ENCODE measurements at places on chromosomes 4 and X. TPM values are rescaled to one million over a fixed set of nuclear protein-coding genes. Genes with fewer than 3 reads are reported as not detected.

BEX2 gene
- 2.6 TPM for total RNA-seq

MGAT4D gene
- total RNA-seq: not detected

DGAT2L6 gene
- total RNA-seq: not detected

MAGEA2 gene
- total RNA-seq: not detected

MAOA gene
- 0.21 TPM for total RNA-seq

DNA sequence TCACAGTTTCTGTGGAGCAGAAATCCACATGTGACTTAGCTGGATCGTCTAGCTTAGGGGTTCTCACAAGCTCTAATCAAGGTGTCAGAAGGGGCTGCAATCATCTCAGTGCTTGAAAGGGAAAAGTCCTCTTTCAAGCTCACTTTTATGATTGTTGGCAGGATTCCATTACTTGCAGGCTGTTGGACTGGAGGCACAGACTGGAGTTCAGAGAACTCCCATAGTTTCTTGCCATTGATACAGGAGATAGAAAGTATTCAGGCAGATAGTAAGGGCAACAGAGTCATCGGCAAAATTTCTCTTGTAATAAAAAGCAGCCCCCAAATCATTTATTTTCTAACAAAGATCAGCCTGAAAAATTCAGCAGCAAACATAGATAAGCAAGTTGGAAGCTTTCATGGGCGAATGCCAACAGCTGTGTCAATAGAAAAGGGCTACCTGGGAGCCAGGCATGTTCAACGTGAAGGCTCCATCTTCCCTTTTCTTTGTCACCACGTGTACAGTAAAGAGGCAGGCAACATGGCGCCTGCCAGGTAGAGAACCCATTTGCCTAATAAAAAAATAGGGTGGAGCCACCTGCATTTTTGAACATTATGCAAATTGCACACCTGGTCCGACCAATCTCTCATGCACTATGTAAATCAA lies 64.4 kb downstream of the CXCL13 start:
- DNase-seq: no peak

GRCh38 chrX:153624196-153625091 lies 22.6 kb upstream of the DUSP9 start:
- no peak for DNase-seq

DNA sequence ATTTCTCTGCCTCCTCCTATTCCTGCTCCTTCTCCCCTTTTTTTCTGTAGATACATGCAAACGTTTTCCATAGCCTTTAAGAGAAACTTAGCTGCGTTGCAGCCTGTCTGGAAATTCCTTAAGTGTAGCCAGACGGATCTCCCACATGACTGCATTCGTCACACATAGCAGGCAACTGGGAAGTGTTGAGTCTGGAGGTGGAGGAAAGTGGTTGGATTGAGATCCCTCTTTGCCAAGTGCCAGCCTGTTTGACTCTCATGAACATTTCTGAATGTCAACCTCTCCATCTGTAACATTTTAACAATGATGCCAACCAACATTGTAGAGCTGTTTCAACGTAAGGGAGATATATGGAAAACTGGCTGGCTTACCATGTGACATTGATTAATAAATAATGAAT lies 45.1 kb upstream of the FAM9A start:
- DNase-seq: no peak

GRCh38 chrX:63963095-63963784 lies 178.2 kb upstream of the ARHGEF9 start:
- no peak for DNase-seq

GRCh38 chr4:138669479-138670315 lies 345.9 kb upstream of the NOCT start:
- no peak for DNase-seq

DNA sequence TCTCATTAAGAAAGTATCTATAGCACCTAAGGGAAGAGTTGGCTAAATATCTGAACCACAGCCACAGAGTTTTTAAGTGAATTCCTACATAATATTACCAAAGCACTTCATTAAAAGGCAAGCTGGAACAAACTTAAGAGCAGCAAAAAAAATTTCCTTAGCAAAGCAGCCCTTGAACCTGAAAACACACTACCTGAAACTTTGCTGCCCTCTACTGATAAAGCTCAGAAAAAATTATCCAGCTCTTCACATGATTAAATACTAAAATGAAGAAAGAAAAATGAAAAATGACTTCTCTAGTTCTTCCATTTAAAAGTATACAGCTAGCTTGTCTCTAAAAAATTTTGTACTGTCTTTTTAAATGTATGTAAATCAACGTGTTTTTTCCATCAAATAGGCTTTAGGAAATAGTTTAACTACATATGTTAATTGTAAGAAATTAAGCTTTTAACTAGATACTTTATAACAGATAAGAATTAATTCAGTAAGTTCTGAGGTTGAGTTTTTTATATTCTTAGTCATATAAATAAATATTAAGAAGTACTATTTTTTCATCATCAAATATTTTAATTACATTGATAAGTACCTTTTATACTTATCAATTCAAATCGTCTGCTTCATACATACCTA lies 156.1 kb downstream of the STPG2 start:
- DNase-seq: no peak

DNA sequence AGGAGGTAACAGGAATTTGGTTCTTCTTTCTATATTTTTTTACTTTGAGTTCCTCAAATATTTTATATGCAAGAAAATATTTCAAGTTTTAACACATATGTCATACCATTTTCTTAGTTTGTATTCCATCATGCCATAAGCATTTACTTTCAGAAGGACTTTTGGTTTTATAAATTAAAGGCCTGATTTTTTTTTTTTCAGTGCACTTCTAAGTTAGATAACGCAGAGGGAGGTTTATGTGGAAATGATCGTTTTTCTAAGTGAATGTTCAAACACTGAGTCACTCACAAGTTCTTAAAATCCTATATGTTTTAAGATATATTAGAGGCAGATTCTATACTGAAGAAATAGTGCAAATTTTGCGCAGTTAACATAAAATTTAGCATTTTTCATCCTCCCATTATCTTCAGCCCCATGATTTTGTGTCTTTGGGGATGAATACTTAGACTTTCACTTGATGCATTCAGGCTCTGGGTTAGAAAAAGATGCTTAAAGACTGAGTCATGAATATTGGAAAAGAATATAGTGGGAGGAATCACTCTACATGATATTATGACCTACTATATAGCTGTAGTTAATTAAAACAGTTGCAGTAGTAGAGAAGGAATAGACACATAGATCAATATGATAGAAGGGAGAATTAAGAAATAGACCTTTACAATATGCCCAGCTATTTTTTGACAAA lies 54.9 kb downstream of the COL4A5 start:
- DNase-seq: no peak

DNA sequence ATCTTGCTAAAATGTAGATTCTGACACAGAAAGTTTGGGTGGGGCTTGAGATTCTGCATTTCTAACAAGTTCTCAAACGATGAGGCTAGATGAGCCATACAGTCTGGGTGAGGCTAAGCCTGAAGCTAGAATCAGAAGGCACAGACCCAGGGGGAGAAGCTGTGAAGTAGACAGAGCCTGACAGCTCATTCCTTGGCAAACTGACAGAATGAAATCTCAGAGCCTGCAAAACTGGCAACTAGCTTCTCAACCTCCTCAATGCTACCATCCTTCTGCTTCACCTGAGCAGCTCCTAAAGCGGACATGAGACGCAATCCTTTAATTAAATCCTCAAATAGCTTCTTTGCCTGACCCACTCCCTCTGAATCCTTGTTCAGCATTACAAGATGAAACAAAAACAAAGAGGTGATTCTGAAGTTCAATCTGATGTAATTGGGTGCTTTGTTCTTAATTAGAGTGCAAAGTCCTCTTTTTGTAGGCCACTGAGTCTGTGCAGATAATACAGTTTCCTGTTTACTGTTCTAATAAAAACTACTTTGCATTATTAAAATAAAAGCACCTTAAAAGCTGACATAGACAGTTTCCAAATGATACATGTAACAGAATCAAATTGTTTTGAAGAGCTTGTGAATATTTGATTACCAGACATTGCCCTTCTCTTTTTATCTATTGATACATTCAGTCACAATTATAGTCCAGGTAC lies 71.0 kb upstream of the BMP2K start:
- DNase-seq: no peak

GRCh38 chrX:112734290-112734689 lies 54.6 kb upstream of the LHFPL1 start:
- no peak for DNase-seq

DNA sequence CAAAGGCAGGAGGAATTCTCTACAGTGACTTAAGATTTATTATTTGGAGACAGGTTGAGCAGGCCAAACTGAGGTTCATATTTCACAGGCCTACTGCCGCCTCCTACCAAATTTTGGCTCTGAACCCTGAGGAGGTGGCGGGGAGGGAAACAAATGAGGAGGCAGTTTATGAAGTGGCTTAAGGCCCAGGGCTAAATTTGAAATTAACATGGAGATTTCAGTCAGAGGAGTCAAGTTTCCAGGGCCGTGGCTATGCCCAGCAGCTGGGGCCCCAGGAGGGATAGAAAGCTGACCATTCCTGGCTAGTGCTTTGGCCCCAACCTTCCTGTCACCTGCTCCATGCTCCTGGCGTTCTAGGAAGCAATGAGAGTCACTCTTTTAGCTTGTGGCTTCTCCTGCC lies 73.4 kb upstream of the ARHGAP36 start:
- no peak for DNase-seq

Data from natural killer cell treated with Interleukin-12 subunit alpha and Interleukin-12 subunit beta and Interleukin-15 and Interleukin-18, amount 100 ng/mL, for 72 hours (primary cell).